ENCODE measurements at places on chromosomes 6 and 20. TPM values are rescaled to one million over a fixed set of nuclear protein-coding genes. Genes with fewer than 3 reads are reported as not detected.

DNA sequence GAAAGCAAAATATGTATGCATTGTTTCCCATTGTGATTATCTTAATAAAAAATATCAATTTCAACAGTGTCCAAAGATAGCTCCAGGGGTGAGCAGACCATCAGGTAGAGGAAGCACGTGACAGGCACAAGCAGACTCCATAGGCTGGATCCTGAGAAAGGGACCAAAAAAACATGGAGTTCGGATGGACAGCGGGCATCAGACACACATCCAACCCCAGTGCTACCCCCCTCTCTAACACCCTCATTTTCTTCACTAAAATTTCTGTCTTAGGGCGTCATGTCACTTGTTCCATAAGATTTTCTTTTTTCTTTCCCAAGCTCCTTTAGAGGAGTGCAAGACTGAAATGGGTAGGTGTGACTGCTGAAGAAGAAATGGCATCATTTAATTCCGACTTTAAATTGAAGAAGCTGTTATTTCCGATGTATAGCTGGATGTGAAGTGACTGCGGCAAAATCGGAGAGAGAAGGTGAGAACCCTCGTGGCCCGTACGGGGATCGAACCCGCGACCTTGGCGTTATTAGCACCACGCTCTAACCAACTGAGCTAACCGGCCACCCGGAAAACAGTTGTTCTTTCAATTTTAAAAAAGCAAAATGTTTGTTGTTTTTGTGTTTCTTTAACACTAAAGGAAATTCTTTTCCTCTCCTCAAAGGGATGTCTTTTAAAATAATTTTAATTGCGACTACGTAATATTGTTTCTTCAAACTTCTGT is 10.3 kb upstream of the PRSS16 start:
- DNase-seq: no peak

LTA gene
- total RNA-seq: not detected

DNA sequence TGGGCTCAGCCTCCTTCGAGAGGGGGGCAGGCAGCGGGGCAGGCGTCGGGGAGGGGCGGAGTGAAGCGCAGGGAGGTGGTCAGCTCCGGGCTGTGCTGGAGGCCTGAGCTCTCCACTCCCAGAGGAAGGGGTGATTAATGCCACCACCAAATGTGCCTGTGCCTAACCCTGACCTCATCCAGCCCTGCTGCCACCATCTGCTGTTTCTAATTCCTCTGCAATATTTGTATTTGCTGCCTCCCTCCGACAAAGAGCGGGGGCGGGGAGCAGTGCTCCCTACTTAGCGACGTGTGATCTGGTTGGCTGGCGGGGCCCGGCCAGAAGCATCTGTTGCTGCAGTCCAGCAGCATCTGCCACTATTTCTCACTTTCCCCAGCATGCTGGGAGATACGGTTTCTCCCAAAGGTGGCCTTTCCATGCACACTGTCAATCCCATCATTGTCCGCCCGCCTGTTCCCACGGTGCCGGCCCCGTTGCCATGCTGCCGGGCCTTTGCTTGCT is 47.0 kb downstream of the DLL1 start:
- no peak for DNase-seq

DNA sequence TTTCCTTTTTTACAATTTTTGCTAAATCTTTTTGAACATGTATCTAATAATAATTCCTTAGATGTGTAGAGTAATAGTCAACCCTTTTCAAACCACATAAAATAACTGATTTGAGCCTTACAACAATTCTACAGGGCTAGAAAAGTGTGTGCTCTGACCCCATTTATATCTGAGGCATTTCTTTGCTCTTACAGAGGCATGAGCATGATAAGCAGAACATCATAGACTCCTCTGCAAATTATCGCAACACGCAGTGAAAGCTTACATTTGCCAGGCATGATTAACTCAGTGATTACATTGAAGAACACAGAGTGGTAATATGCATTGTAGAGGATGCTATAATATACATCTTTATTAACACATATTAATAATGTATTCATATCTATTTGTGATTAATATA is 120.4 kb downstream of the SIM1 start:
- DNase-seq: no peak

GRCh38 chr6:393391-394221 is 2.1 kb downstream of the IRF4 start:
- no peak for DNase-seq

SLC17A2 gene
- total RNA-seq: not detected

DNA sequence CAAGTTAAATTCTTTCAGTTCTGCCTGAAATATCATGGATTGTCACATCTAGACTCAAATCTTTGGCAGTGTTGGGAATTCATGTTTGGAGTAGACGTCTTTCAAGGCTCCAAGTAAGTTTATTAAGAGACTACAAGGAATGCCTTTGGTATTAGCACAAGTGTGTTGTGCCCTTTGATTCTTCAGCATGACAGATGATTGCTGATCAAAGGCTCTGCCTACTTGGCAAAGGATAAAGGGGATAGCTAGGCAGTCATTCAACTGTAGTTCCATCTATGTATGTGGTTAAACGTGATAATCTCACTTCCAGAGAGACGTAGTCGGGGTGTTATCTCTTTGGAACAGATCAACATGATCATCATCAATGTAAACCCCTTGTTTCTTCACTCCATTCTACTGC is 86.2 kb downstream of the SPTLC3 start:
- DNase-seq: no peak

DNA sequence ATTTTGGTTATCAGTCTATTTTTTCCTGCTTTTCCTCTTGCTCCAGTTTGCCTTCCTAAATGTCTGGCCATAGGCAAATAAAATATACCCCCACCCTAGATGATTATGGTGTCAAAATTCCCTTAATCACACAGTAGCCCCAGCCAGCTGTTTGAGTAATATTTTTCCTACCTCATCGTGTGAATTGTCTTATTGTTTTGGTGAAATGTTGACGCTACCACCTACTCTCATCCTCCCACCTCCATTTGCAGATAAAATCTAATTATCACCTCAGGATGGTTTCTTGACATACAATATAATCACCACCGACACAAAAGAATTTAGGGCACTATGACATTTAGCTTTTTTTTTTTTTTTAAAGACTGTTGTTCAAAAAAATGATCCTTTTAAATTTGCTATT is 44.1 kb upstream of the FUCA2 start:
- no peak for DNase-seq

- DNase-seq: peak; percentile 31
Observed at GRCh38 chr6:78810146-78810545, 57.2 kb upstream of the IRAK1BP1 start.

GRCh38 chr20:25397821-25398220 is 7.2 kb upstream of the ABHD12 start:
- DNase-seq: no peak

KHDC1L gene
- total RNA-seq: 0.39 TPM

RPP21 gene
- total RNA-seq: 14.0 TPM

GRCh38 chr6:74152096-74152675 is 456.2 kb downstream of the CD109 start:
- peak; percentile 87 for DNase-seq

GRCh38 chr6:90079560-90080490 is 185.6 kb downstream of the GJA10 start:
- DNase-seq: no peak

- no peak for DNase-seq
Observed at GRCh38 chr20:23702021-23702420, 13.2 kb upstream of the CST4 start.

DNA sequence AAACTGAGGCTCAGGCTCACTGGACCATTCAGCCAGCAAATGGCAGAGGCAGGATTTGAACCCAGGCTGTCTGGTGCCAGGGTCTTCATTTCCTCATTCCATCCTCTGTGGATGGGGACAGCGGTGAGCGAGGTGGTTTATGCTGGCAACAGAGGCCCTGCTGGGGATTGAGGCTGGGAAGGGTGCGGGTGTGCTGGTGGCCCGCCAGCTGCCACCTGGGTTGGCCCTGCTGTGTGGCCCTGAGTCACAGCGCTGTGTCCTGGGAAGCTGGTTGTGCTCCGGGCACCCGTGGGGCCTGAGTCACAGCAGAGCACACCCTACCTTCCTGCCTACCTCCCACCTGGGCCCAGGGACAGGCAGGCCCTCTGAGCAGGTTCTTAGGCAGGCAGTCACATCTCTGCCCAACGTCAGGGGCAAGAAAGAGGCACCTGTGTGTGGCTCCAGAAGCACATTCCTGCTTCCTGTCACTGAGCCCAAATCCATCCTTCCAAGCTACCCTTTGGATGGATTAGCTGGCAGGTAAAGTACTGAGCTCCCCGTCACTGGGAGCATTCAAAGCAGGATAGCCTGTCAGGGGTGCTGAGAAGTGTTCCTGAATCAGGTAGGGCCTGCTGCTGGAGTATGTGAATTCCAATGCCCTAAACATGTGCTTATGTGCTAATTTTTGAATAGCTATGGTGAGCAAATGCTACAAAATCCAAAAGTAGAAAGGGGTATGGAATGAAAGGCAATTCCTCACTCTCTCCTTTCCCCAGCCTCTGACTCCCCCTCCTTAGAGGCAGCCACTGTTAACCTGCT is 53.9 kb downstream of the CEBPB start:
- DNase-seq: no peak

NNAT gene
- total RNA-seq: 22.0 TPM

DNA sequence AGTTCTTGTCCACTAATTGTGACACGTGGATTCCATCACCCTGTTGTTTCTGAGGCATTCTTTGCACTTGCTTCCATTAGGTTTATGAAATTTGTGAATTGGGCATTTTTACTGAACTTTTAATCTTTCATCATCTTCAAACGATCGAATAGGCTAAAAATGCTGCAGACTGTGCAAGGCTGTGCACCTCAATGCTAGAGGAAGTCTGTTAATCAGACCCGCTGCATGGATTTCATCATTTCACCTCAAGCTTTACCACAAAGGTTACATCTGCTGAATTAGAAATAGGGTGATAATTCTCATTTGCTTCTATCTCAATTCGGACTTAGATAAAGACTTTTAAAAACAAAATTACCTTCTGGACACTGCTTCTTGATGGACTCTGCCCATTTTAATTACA is 27.8 kb upstream of the F13A1 start:
- no peak for DNase-seq

DNA sequence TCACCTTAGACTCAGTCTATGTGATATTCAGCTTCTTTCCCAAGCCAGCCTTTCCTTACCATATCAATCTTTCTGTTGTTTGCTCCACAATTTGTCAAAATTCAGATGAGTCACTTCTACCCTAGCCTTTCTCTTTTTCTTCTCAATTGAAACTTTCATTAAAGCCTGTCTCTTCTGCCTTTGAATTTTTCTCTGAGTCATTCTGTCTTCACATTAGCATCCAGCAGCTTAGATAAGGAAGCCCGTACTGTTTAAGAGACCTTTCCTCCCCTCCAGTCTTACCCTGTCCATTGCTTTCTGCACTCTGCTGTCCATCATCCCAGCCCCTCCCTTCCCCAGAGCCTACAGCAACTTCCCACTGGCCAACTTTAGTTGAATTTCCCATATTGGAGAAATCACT is 34.9 kb upstream of the RALGAPA2 start:
- no peak for DNase-seq

DNA sequence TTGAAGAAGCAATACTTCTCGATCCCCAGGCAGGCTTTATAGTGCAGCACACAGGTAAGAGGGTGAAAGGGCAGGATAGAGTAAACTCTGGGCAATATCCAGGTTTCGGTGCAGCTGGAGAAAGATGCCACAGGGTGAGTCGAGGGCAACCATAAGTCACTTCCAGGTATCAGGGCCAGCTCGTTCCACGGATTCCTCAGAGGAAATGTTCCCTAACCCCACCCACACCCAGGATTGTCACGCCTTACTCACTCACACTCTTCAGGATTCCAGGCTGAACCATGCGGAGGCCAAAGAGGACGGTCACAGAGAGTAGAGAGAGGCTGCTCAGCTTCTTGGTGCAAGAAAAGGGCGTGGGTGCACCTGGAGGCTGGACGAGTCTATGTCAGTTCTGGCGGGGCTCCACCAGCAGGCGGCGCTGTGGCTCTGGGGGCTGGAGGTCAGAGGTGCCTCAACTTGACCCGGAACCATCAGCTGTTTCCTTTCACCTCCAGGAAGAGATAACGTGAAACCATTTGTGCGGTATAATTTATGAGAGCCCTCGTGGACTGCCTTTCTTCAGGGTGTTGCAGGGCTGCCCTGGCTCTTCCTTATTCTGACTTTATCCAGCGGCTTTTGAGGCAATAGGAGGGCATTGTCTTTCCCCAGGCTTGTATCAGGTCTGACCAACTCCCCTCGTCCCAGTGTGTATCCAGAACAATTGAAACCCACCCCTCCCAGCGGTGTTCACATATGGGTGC is 14.5 kb upstream of the WFDC12 start:
- DNase-seq: no peak

NHLRC1 gene
- total RNA-seq: 1.2 TPM

- no peak for DNase-seq
Observed at GRCh38 chr6:139423971-139424667, 49.7 kb upstream of the CITED2 start.

GRCh38 chr6:34238585-34239499 is 2.2 kb downstream of the HMGA1 start:
- no peak for DNase-seq

GRCh38 chr20:31505903-31506302 is 8.3 kb upstream of the HM13 start:
- DNase-seq: no peak

MBOAT1 gene
- total RNA-seq: 11.8 TPM

- DNase-seq: no peak
Observed at GRCh38 chr6:79157961-79158644, 76.4 kb downstream of the HMGN3 start.

Data from skin of body (tissue), 3 donors.